HepG2 (cell line): ENCODE measurements at places on chromosomes 1 and 21. TPM values are rescaled to one million over a fixed set of nuclear protein-coding genes. Genes with fewer than 3 reads are reported as not detected.

DNA sequence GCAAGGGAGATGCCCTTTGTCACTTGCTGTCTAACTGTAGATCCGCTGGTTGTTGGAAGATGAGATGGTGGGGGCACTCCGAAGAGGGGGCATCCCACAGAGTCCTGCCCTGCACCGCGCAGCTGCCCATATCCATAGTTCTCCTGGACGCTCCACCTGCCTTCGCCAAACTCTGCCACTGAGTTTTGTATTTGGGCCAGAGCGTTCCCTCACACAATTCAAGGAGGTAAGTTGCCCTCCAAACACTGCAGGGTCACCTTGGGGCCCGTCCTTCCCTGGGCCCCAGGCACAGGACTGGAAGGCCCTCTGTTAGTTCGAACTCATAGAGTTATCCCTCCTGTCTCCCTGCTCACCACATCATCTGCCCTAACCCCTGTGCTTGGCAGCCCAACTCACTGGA, 22.1 kb downstream of the HYI start:
- DNase-seq = no peak
- no peaks in the 10 kb centered on the region for H3K27me3 ChIP-seq
- no peak overlapping the region for H3K4me3 ChIP-seq
- peaks cover 72% of the 10 kb centered on the region for H3K36me3 ChIP-seq
- no peak overlapping the region for H3K27ac ChIP-seq

GRCh38 chr1:221093903-221094791, 214.9 kb downstream of the HLX start:
- no peaks in the 10 kb centered on the region for H3K36me3 ChIP-seq
- H3K27me3 ChIP-seq = no peaks in the 10 kb centered on the region
- H3K4me1 ChIP-seq = no peaks in the 10 kb centered on the region

DNA sequence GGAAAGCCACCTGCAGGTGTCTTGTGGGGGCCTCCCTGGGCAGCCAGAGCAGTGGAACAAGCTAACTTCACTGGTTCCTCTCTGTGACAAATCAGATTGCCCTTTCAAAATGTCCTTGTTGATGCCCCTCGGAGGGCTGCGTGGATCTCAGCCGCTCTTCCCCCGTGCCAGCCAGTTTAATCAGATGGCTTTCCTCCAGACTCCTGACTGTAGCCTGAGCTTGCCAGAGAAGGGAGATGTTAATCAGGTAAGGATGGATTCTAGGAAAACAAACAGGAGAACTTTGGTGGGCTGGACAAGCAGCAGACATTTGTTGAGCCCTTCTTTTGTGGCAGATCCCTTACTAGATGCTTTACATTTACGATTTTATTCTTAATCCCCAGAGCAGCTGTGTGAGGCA, 88.2 kb downstream of the DMRTA2 start:
- DNase-seq = no peak
- no peak overlapping the region for H3K4me3 ChIP-seq
- H3K36me3 ChIP-seq = no peaks in the 10 kb centered on the region
- H3K4me1 ChIP-seq = no peaks in the 10 kb centered on the region
- H3K27ac ChIP-seq = no peak overlapping the region

DNA sequence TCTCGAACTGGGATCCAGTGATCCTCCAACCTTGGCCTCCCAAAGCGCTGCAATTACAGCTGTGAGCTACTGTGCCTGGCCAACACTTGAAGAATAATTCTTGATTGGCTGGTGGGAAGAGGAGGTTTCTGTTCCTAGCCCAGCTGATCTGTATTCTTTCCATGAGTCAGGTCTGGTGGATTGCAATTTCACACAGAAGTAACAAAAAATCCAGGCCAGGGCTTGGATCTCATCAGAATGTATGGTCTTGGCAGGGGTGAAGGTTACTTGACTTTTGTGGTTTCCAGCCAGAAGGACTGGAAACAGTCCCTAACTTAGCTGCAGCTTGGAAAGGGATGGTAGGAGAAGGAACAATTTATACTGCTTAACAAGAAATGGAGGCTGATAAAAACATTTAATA, 5.1 kb upstream of the HP1BP3 start:
- H3K4me3 ChIP-seq = no peak overlapping the region
- no peak for DNase-seq
- H3K4me1 ChIP-seq = peaks cover 23% of the 10 kb centered on the region
- no peaks in the 10 kb centered on the region for H3K36me3 ChIP-seq
- no peak overlapping the region for H3K27ac ChIP-seq

GRCh38 chr1:155123801-155124200, 3.9 kb upstream of the EFNA1 start:
- no peaks in the 10 kb centered on the region; the same call in 2 of the 3 replicates for H3K27me3 ChIP-seq
- H3K4me1 ChIP-seq = peaks cover 36% of the 10 kb centered on the region
- peak overlapping the region; percentile 100 for H3K27ac ChIP-seq
- no peak overlapping the region for H3K4me3 ChIP-seq

- H3K36me3 ChIP-seq = no peaks in the 10 kb centered on the region
- H3K4me1 ChIP-seq = peaks cover 35% of the 10 kb centered on the region
- H3K27ac ChIP-seq = no peak overlapping the region
Observed at GRCh38 chr1:116436611-116436970, 63.5 kb downstream of the ATP1A1 start.

- H3K27ac ChIP-seq = no peak overlapping the region
- H3K4me3 ChIP-seq = no peak overlapping the region
- H3K27me3 ChIP-seq = peaks cover 6% of the 10 kb centered on the region
- H3K36me3 ChIP-seq = no peaks in the 10 kb centered on the region
- H3K4me1 ChIP-seq = no peaks in the 10 kb centered on the region
- DNase-seq = no peak
Observed at GRCh38 chr1:228017356-228018124, 10.7 kb downstream of the WNT3A start.

DNA sequence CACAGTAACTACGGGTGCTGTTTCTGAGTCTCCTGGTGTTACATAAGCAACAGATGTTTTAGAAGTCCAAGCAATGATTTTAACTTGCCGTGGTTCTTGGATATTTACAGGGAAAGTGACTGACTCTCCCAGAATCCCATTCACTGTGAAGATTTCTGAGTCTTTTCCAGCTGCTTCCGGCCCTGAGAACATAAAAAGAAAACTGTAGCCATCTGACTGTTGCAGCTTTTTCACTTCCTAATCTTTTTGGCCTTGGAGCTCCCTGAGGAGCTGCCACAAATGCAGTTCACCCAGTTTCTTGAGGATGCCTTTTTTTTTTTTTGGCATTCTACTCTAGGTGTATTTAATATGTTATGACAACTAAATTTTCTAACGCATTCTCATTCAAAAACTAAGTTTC, 13.7 kb downstream of the CD84 start:
- DNase-seq = no peak
- H3K4me1 ChIP-seq = no peaks in the 10 kb centered on the region
- H3K27ac ChIP-seq = no peak overlapping the region

DNA sequence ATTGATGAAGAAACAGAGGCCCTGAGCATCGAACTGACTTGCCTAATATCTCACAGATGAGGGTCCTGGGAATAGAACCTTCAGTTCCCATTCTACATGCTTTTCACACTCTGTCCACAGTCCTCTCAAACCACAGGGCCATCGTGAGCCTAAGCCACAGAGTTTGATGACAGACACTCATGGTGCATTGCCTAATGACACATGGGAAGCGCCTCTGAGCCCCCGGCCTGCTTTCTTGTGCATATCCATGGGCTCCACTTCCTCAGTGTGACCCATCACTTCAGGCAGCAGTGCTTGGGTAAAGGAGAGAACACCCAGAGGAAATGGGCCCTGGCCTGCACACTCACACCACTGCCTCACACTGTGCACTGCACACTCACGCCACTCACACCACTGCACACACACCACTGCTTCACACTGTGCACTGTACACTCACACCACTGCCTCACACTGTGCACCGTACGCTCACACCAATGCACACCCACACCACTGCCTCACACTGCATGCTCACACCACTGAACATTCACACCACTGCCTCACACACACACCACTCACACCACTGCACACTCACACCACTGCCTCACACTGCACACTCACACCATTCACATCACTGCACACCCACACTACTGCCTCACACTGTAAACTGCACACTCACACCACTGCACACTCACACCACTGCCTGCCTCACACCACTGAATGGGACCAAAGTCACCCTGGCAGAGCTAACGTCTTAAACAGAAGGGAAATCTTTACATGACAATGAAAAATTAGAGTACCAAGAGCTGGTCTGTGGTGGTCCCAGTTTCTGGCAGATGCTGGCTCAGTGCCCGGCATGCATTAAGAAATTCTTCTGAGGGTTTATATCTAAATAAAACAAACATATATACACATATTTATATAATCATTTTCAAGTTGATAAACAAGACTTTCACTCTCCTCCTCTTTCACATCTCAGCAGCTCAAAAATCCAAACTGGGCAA, 53.0 kb downstream of the KANK4 start:
- H3K27me3 ChIP-seq = no peaks in the 10 kb centered on the region
- H3K4me1 ChIP-seq = no peaks in the 10 kb centered on the region
- no peak for DNase-seq

- H3K4me3 ChIP-seq = no peak overlapping the region
- no peaks in the 10 kb centered on the region for H3K36me3 ChIP-seq
- DNase-seq = no peak
Observed at GRCh38 chr1:43298055-43298454, 2.7 kb upstream of the TIE1 start.

DNA sequence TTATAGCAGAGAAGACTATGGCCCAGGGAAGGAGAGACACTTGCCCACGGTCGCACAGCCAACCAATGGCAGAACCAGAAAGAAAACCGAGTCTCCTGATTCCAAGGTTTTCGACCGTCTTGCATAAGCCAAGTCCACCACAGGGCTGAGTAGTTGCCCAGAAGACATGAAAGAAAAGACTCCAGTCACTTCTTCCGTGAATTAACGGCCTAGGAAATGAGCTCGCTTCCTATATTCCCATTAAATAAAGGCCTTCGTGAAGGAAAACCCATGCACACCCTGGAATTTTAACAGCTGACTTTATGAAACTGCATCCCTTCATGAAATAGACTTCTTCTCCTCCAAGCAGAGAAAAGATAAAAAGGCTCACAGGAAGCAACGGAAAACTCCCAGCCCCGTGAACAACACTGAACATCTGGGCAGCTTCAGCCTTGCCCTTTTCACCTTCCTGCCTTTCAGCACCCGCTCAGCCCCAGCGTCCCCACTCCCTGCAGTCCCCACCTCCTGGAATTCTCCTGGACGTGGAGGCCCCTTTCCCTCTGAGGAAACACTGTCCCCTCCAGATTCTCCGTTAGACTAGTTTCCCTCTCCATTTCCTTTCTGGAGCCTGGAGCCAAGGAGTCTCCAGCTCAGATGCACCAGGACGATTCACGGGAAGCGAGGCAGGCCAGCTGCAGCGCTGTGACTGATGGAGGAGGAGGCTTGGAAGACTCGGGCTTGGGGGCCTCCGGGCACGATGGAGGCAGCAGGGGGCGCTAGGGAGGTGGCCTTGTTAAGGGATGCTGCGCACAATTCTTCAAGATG, 2.7 kb upstream of the MYOC start:
- H3K27me3 ChIP-seq = peaks cover 1% of the 10 kb centered on the region; the same call in 1 of the 2 replicates
- DNase-seq = peak; percentile 18
- no peaks in the 10 kb centered on the region for H3K36me3 ChIP-seq
- peaks cover 20% of the 10 kb centered on the region for H3K4me1 ChIP-seq
- no peak overlapping the region for H3K4me3 ChIP-seq

- H3K36me3 ChIP-seq = peaks cover 8% of the 10 kb centered on the region; the same call in 1 of the 3 replicates
- DNase-seq = no peak
- no peaks in the 10 kb centered on the region for H3K4me1 ChIP-seq
- H3K4me3 ChIP-seq = no peak overlapping the region
- no peak overlapping the region for H3K27ac ChIP-seq
Observed at GRCh38 chr1:24450857-24451397, 35.3 kb downstream of the NIPAL3 start.

- H3K27ac ChIP-seq = no peak overlapping the region
- H3K27me3 ChIP-seq = no peaks in the 10 kb centered on the region
- H3K4me1 ChIP-seq = peaks cover 29% of the 10 kb centered on the region
- DNase-seq = no peak
Observed at GRCh38 chr1:33435096-33435820, 4.4 kb upstream of the PHC2 start.

GRCh38 chr1:3221112-3222041, 152.4 kb downstream of the PRDM16 start:
- DNase-seq = no peak
- H3K4me1 ChIP-seq = peaks cover 56% of the 10 kb centered on the region
- H3K4me3 ChIP-seq = peak overlapping the region; percentile 55; the same call in 1 of the 2 replicates
- H3K27ac ChIP-seq = peak overlapping the region; percentile 30
- no peaks in the 10 kb centered on the region for H3K27me3 ChIP-seq

- DNase-seq = no peak
- no peaks in the 10 kb centered on the region for H3K36me3 ChIP-seq
- no peak overlapping the region for H3K27ac ChIP-seq
- no peaks in the 10 kb centered on the region for H3K27me3 ChIP-seq
- no peak overlapping the region for H3K4me3 ChIP-seq
Observed at GRCh38 chr1:110879758-110880606, 7.0 kb downstream of the CD53 start.

- no peaks in the 10 kb centered on the region; the same call in 1 of the 2 replicates for H3K27me3 ChIP-seq
- H3K4me1 ChIP-seq = peaks cover 42% of the 10 kb centered on the region
- peak within 1 kb of the TSS; percentile 77 for H3K4me3 ChIP-seq
- H3K36me3 ChIP-seq = no peaks in the 10 kb centered on the region
- DNase-seq = peak; percentile 92
Observed at GRCh38 chr1:145964328-145965118, at the start of the genes ANKRD34A and POLR3GL. TSS of gene ANKRD34A (minus strand) at chr1:145964575. CDS start at chr1:145961759, 2,816 bp downstream. TSS of gene POLR3GL (plus strand) at chr1:145964690. CDS start at chr1:145974866, 10,176 bp downstream.

GRCh38 chr1:243313635-243314536, 58.0 kb downstream of the SDCCAG8 start:
- no peak for DNase-seq
- no peak overlapping the region for H3K27ac ChIP-seq
- no peaks in the 10 kb centered on the region for H3K36me3 ChIP-seq
- H3K4me3 ChIP-seq = no peak overlapping the region

DNA sequence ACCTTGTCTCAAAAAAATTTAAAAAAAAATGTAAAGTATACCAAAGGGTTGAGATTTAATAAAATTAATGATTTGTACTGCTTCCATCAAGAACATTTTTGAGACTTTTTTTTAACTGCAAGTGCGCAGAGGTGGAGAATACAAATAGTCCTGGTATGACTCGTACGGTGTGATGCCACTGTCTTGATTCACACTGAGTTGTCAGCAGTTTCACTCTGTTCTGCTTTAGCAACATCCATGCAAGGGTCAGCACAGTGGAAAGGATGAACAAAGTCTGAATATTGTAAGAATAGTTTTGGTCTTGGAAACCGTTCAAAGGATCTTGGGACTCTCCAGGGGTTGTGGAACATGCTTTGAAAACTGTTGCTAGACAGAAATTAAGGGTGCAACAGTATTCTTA, 40.2 kb downstream of the EXO1 start:
- H3K27ac ChIP-seq = no peak overlapping the region
- H3K4me3 ChIP-seq = no peak overlapping the region
- H3K4me1 ChIP-seq = no peaks in the 10 kb centered on the region
- H3K27me3 ChIP-seq = no peaks in the 10 kb centered on the region
- H3K36me3 ChIP-seq = no peaks in the 10 kb centered on the region

The TCP10L gene
- total RNA-seq = 2.4 and 2.8 TPM in 2 replicates

The PADI2 gene
- not detected in 2 replicates for total RNA-seq

The SSX2IP gene
- 23.7 and 38.8 TPM in 2 replicates for total RNA-seq

The TTC22 gene
- total RNA-seq = not detected in 2 replicates

The LIN28A gene
- 0.04 TPM in 1 of 2 replicates, not detected in the other for total RNA-seq

The TRIM46 gene
- total RNA-seq = 0.04 and 0.08 TPM in 2 replicates
